ENCODE measurements at places on chromosomes 5 and 9. TPM values are rescaled to one million over a fixed set of nuclear protein-coding genes. Genes with fewer than 3 reads are reported as not detected.

DNA sequence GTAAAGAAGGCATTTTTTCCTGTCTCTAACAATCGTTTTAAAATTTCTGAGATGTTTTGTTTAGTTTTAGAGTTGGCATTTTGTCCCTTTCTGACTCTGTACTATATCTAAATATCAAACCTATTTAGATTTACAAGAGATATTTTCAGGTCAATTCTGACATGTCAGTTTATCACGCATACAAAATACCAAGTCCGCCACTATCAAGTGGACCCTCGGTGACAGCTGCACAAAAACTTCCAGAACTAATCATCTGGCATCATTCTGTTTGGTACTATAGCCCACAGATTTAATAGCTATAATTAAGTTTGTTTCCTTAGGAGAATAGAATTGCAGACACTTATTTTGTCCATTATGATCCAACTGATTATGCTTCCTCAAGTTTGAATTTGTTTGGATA is 1278.2 kb downstream of the CDH12 start:
- peaks cover 2% of the 10 kb centered on the region for H3K36me3 ChIP-seq
- H3K4me1 ChIP-seq: no peaks in the 10 kb centered on the region
- H3K27me3 ChIP-seq: no peaks in the 10 kb centered on the region
- H3K4me3 ChIP-seq: no peak overlapping the region
- no peak overlapping the region for H3K27ac ChIP-seq

GRCh38 chr9:114718801-114719221 is 36.8 kb upstream of the TEX48 start:
- peaks cover 81% of the 10 kb centered on the region for H3K4me1 ChIP-seq
- H3K36me3 ChIP-seq: peaks cover 41% of the 10 kb centered on the region
- H3K27me3 ChIP-seq: no peaks in the 10 kb centered on the region
- H3K4me3 ChIP-seq: peak overlapping the region; percentile 81
- H3K27ac ChIP-seq: peak overlapping the region; percentile 98
- peak; percentile 96 for DNase-seq

GRCh38 chr9:85543196-85543595 is 198.6 kb downstream of the AGTPBP1 start:
- no peak for DNase-seq
- no peaks in the 10 kb centered on the region for H3K27me3 ChIP-seq
- no peak overlapping the region for H3K4me3 ChIP-seq
- H3K36me3 ChIP-seq: no peaks in the 10 kb centered on the region
- H3K27ac ChIP-seq: no peak overlapping the region

DNA sequence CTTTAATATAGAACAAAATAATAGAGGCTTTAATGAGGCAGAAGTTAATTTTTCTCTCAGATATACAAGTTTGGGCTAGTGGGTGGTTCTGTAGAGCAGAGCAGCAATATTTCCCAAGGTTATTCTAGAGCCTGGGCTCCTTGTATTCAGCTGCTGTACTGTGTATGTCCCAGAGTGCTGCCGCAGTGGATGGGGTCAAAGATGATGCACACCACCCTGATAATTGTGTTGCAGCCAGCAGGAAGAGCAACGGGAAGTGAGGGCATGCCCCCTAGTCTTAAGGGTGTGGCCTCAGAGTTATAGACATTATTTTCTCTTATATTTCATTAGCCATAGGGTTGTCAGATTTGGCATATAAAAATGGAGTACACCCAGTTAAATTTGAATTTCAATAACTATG is 23.9 kb upstream of the KIF4B start:
- H3K36me3 ChIP-seq: no peaks in the 10 kb centered on the region
- no peak overlapping the region for H3K27ac ChIP-seq
- DNase-seq: no peak
- H3K27me3 ChIP-seq: peaks cover 9% of the 10 kb centered on the region
- no peak overlapping the region for H3K4me3 ChIP-seq

The SLC36A2 gene
- not detected for total RNA-seq

The NOP16 gene
- 41.8 TPM for total RNA-seq

The PCDHB15 gene
- not detected for total RNA-seq

- H3K36me3 ChIP-seq: no peaks in the 10 kb centered on the region
- H3K27ac ChIP-seq: no peak overlapping the region
- no peak overlapping the region for H3K4me3 ChIP-seq
- H3K4me1 ChIP-seq: no peaks in the 10 kb centered on the region
- no peaks in the 10 kb centered on the region for H3K27me3 ChIP-seq
- DNase-seq: no peak
These were observed 8.7 kb downstream of the FGF1 start for GRCh38 chr5:142677198-142677597.

The FOXD4L6 gene
- not detected for total RNA-seq

GRCh38 chr9:91207729-91208418 is 153.8 kb downstream of the AUH start:
- peak overlapping the region; percentile 63 for H3K4me3 ChIP-seq
- no peaks in the 10 kb centered on the region for H3K27me3 ChIP-seq
- peak overlapping the region; percentile 94 for H3K27ac ChIP-seq
- peaks cover 85% of the 10 kb centered on the region for H3K4me1 ChIP-seq
- peak; percentile 45 for DNase-seq

- no peaks in the 10 kb centered on the region for H3K4me1 ChIP-seq
- no peak for DNase-seq
- no peak overlapping the region for H3K4me3 ChIP-seq
These were observed 13.5 kb downstream of the DUSP1 start for GRCh38 chr5:172757394-172758010.

- no peak for DNase-seq
- peaks cover 27% of the 10 kb centered on the region for H3K27me3 ChIP-seq
- no peaks in the 10 kb centered on the region for H3K36me3 ChIP-seq
- peaks cover 5% of the 10 kb centered on the region for H3K4me1 ChIP-seq
- no peak overlapping the region for H3K27ac ChIP-seq
These were observed 5.4 kb downstream of the ZNF608 start for GRCh38 chr5:124740991-124741583.

The GRM6 gene
- total RNA-seq: not detected

- no peak overlapping the region for H3K4me3 ChIP-seq
- H3K27me3 ChIP-seq: peaks cover 14% of the 10 kb centered on the region
- no peak overlapping the region for H3K27ac ChIP-seq
- no peak for DNase-seq
- H3K36me3 ChIP-seq: no peaks in the 10 kb centered on the region
These were observed 339.8 kb downstream of the AGTPBP1 start for GRCh38 chr9:85401998-85402397.

The IFNA7 gene
- total RNA-seq: not detected

DNA sequence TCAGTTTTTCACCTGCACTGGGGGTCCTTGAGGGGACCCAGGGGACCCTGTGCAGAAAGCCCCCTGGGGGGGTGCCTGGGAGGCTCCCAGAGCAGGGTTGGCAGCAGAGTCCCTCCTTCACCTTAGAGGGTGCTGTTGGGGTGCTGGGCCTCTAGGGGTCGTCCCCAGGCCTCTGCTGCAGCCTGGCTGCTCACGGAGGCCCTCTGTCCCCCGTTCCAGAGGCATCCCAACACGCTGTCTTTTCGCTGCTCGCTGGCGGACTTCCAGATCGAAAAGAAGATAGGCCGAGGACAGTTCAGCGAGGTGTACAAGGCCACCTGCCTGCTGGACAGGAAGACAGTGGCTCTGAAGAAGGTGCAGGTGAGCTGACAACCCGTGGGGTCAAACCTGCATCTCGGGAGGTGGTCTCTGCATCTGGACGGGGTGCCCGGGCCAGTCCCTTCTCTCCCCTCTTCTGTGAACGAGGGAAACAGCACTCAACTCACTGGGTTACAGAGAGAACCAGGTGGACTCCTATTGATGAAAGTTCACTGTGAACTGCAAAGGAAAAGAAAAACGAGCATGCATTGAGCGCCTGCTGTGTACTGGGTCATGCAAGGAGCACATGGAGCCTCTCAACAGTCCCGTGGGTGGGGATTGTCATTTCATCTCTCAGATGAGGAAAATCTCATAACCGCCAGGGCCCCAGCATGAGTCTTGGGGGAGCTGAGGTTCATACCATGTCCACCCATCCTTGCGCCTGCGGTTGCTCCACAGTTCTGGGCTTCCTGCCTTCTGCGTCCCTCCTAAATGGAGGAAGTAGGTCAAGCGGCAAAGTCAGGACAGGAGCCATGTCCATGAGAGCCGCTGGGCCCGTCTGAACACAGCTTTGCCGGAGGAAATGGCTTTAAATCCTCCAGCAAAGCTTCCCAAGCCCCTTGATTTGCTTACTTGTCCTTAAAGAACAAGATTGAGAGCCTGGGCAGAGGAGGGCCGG is 54.8 kb downstream of the NEK6 start:
- no peak overlapping the region for H3K4me3 ChIP-seq
- no peaks in the 10 kb centered on the region for H3K27me3 ChIP-seq
- no peak for DNase-seq
- H3K36me3 ChIP-seq: no peaks in the 10 kb centered on the region
- H3K4me1 ChIP-seq: no peaks in the 10 kb centered on the region
- no peak overlapping the region for H3K27ac ChIP-seq

GRCh38 chr9:36676778-36677485 is 104.2 kb downstream of the MELK start:
- no peak for DNase-seq
- peaks cover 20% of the 10 kb centered on the region for H3K4me1 ChIP-seq
- peak overlapping the region; percentile 65 for H3K27ac ChIP-seq
- H3K27me3 ChIP-seq: no peaks in the 10 kb centered on the region
